ENCODE measurements at places on chromosomes 13 and 19. TPM values are rescaled to one million over a fixed set of nuclear protein-coding genes. Genes with fewer than 3 reads are reported as not detected.
A peak's percentile ranks its signal among the peaks of the same experiment; 100 is the strongest.

The GPC6 gene
- polyA plus RNA-seq = not detected

DNA sequence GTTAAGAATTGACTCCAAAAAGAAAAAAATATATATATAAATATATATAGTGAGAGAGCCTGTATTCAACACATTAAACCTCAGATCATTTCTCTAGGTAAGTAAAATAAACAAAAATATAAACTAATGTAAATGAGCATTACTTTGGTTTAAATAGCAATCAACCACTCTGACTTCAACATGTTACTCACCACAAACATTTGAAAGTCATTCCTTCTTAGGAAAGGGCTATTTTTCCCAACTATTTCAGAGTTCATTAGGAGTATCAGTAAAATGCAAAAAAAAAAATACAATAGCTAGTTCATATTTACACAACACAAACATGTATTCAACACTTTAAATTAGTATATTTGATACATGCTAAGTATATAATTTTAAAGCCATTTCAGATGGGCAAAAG, 40.5 kb downstream of the KLF12 start:
- DNase-seq = no peak
- no peak overlapping the region for H3K4me3 ChIP-seq
- H3K36me3 ChIP-seq = no peaks in the 10 kb centered on the region
- no peak overlapping the region for H3K27ac ChIP-seq
- no peaks in the 10 kb centered on the region for H3K27me3 ChIP-seq
- H3K4me1 ChIP-seq = peaks cover 75% of the 10 kb centered on the region

DNA sequence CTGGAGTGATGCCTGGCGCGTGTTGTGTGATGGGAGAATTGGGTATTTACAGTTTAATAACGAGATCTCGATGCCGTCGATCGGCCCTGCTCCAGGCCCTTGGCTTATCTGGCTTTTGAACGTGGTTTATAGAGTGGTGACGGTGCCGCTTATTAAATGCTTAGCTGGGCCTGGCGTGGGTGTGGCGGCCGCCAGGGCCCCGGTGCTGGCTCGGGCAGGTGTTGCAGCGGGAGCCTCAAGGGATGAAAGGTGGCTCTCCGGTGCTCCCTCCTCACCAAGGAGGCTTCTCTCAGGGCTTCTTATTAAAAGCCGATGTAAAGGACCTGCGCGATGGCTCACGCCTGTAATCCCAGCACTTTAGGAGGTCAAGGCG, 173.8 kb downstream of the KDM4B start:
- no peak overlapping the region for H3K27ac ChIP-seq
- H3K4me1 ChIP-seq = peaks cover 23% of the 10 kb centered on the region
- no peaks in the 10 kb centered on the region for H3K27me3 ChIP-seq
- H3K36me3 ChIP-seq = no peaks in the 10 kb centered on the region
- DNase-seq = no peak

DNA sequence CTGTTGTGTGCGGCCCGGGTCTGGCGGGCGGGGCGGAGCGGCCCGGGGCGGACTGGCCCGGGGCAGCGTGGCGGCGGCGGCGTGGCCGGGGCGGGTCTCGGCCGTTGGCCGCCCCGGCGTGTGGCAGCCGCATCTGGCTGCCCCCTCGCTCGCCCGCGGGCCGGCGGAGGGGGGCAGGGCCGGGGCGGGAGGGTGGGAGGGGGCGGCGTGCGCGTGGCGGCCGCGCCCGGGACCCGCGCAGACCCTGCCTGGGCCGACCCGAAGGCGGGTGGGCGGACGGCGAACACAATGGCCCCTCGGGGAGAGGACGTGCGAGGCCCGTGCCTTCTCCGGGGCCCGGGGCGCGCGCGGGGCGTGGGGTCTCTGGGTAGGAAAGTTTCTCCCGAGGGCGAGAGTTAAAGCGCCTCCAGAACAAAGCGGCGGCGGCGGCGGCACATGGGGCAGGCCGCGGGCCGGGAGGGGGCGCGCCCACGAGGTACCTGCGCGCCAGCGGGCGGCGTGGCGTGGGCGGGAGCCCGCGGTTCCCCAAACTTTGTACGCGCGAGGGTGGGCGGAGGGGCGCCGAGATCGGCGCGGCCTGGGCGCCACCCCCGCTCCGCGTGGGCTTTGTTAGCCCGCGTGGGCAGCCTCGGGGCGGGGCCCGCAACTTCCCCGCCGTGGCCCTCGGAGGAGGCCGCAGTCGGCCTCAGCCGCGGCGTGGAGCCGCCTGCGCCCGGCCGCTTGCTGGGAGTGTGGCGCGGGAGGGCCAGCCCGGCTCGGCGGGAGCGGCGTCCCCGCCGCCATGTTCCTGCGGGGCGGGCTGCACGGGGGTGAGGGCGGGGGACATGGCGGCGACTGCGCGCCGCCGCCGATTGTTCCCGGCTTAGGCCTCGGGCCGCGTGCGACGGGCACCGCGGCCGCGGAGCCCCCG, 764 bp downstream of the MIR17HG start:
- peak; percentile 74 for DNase-seq
- H3K27me3 ChIP-seq = no peaks in the 10 kb centered on the region
- H3K4me1 ChIP-seq = peaks cover 32% of the 10 kb centered on the region
- no peak overlapping the region for H3K4me3 ChIP-seq

DNA sequence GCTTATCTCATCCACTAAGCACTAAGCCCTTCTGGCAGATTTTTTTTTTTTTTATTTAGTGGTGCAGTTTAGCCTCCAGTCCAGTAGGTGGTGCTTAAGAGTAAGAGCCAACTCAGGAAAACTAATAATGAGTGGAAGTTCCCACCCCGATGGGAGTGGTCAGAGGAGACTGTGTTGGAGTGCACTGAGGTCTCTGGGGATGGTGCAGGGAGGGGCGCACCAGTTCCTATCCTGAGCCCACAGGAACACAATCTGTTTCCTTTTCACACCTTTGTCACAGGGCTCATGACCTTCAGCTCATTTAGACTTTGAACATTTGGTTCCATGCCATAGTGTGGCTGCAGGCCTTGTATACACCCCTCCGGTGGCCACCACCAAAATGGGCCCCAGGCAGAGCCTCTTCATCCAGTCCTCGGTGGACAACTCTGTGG, 367.4 kb downstream of the SPRY2 start:
- no peaks in the 10 kb centered on the region for H3K36me3 ChIP-seq
- no peaks in the 10 kb centered on the region for H3K4me1 ChIP-seq
- H3K27ac ChIP-seq = no peak overlapping the region
- no peak overlapping the region for H3K4me3 ChIP-seq

The PLK5 gene
- not detected for polyA plus RNA-seq

GRCh38 chr19:54164369-54165068, 5.0 kb upstream of the LENG1 start:
- H3K4me3 ChIP-seq = no peak overlapping the region
- H3K27me3 ChIP-seq = no peaks in the 10 kb centered on the region
- peaks cover 36% of the 10 kb centered on the region for H3K4me1 ChIP-seq
- H3K27ac ChIP-seq = no peak overlapping the region
- H3K36me3 ChIP-seq = no peaks in the 10 kb centered on the region

- H3K36me3 ChIP-seq = no peaks in the 10 kb centered on the region
- no peak overlapping the region for H3K27ac ChIP-seq
- no peaks in the 10 kb centered on the region for H3K4me1 ChIP-seq
- DNase-seq = no peak
- no peaks in the 10 kb centered on the region for H3K27me3 ChIP-seq
Measured at GRCh38 chr13:102913914-102914313, 68.1 kb downstream of the ERCC5 start.

GRCh38 chr13:39881887-39882286, 226.4 kb downstream of the COG6 start:
- no peaks in the 10 kb centered on the region for H3K4me1 ChIP-seq
- H3K4me3 ChIP-seq = no peak overlapping the region
- H3K36me3 ChIP-seq = no peaks in the 10 kb centered on the region
- no peak overlapping the region for H3K27ac ChIP-seq
- DNase-seq = no peak

- no peak overlapping the region for H3K4me3 ChIP-seq
- H3K27ac ChIP-seq = no peak overlapping the region
- no peaks in the 10 kb centered on the region for H3K27me3 ChIP-seq
- DNase-seq = no peak
Measured at GRCh38 chr13:40582531-40582930, 83.9 kb downstream of the FOXO1 start.

The HIF3A gene
- not detected for polyA plus RNA-seq

GRCh38 chr13:24237356-24237755, 72.0 kb upstream of the C1QTNF9 start:
- no peak for DNase-seq
- no peaks in the 10 kb centered on the region for H3K27me3 ChIP-seq
- H3K27ac ChIP-seq = no peak overlapping the region
- H3K36me3 ChIP-seq = no peaks in the 10 kb centered on the region

All from CD8-positive, alpha-beta memory T cell (primary cell).